ENCODE measurements at places on chromosomes 7 and 10. TPM values are rescaled to one million over a fixed set of nuclear protein-coding genes. Genes with fewer than 3 reads are reported as not detected.

- DNase-seq: no peak
These were observed 220.5 kb downstream of the CDK14 start for GRCh38 chr7:90816511-90817142.

- DNase-seq: no peak
These were observed 772 bp downstream of the HDAC9 start for GRCh38 chr7:18496341-18496700.

Gene ZNF22
- total RNA-seq: 25.6 TPM

Gene CYP26C1
- 0.08 TPM for total RNA-seq

Gene CALML5
- total RNA-seq: not detected

Data from ovary (tissue), 10 donors.